GM12891 (cell line): ENCODE measurements at places on chromosomes 2 and 18.

DNA sequence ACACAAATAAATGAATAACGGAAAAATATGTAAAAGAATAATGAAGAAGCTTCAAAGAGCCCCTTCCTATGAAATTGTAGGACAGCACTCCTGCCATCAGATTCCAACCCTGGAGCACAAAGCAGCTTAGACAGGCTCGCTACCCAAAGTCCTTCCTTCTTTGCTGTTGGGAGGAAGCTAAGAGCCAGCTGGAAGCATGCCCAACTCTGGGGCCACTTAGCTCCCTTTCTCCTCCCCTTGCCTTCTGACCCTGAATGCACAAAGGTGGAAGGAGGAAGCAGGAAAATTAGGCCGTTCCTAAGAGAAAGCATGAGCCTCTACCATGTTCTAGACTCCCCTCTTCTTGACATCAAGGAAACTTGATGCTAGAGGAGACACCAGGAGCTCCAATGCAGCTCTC, 700.8 kb downstream of the RNF144A start:
- no peak for DNase-seq

DNA sequence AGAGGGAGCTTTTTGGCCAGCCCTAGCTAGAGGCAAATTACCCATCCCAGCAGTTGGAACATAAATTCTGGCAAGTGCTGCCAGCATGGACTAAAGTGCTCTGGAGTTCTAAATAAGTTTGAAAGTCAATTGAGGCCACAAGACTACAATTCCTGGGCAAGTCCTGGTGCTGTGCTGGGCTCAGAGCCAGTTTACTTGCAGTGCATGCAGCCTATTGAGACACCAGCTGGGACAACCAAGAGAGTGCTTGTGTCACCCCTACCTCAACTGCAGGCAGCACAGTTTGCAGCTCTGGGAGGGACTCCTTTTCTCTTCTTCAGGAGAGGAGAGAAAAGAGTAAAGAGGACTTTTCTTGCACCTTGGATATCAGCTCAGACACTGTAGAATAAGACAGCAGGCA, 277.2 kb upstream of the TMEFF2 start:
- DNase-seq = no peak

DNA sequence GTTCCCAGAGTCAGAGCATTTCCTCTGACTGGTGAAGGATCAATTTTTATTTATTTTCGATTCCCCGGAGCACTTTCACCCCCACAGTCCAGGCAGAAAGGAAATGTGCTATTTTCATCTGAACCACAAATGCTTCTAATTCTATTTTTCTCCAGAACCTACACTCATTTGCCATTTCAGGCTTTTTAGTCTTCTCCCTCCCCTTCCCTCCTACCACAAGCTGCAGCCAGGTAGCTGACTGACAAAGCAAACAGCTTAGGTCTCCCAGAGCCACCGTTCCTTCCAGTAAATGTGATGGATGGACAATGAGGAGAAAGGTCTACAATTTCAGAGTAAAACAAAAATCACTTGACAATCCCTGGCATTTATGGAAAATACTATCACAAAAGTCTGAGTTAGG, 76.9 kb downstream of the KLF7 start:
- no peak for DNase-seq

DNA sequence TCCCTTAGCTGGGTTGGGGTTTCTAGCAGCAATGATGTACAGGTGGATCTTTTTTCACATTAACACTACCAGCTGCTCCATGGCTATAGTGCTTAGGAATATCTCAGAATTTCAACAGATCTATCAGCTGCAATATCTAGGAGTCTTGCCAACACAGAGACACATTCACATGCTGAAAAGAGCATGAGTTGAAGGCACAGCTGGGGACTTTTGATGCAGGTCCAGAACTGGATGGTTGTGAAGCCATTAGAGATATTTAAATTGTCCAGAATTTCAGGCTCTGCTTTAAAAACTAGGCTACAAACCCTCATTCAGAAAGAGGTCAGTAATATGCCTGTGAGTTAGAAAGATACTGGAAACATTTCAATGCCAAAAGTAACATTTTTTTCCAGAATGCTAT, 122.2 kb upstream of the CCDC195 start:
- DNase-seq = no peak

GRCh38 chr2:18369760-18370159, 190.7 kb downstream of the RDH14 start:
- DNase-seq = no peak

GRCh38 chr2:2838548-2838845, 507.4 kb upstream of the MYT1L start:
- no peak for DNase-seq

DNA sequence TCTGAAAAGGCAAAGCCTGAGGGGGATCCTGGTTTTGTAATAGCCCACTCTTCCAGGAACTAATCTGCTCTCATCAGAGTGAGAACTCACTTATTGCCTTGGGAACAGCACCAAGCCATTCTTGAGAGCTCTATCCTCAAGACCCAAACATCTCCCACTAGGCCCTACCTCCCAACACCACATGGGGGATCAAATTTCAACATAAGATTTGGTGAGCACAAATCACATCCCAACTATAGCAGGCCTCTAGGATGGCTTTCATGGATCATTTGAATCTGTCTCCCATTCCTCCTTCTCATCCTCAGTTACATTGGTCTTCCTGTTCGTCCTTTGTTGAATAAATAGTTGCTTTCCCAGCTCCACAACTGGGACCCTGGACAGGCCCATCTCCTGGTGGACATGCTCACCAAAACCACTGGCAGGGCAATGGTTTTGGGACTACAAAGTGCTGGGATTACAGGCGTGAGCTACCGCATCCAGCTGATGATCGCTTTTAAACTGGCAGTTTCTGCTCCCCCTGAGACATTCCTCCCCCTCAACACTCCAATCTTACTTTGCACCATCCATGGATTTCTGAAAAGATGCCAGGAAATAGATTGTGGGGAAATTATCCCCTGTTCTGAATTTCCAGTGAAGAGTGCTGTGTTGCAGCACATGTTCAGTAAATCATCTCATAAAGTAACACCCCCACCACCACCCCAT, 42.6 kb downstream of the MCFD2 start:
- DNase-seq = no peak

DNA sequence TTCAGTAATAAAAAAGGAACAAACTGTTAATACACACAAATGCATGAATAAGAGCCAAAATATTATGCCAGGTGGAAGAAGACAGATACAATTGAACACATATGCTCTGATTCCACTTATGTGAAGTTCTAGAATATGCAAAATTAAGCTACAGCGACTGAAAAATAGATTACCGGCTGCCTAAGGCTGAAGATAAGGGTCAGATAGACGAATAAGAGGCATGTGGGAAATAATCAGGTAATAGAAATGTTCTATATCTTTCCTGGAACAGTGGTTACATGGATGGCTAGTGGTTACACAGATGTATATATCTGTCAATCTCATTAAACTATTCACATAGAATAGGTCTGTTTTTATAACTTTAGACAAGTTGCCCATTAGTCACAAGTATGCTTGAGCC, 51.9 kb upstream of the REG3G start:
- DNase-seq = no peak

DNA sequence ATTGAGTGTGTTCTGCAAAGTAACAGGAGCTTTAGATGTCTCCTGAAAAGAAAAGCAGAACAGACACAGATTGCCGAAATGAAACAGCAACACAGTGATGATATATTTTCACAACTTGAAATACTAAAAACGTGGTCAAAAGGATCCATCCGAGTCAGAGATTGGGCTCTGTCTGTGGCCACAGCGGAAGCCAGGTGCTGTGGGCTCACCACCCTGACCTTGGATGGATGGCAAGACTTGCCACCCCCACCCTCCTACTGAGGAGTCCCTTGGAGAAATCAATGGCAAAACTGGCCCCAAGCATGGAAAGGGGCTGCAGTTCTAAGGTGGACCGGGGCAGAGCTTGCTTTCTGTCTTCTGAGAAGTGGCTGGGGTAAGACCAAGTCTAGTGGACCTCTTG, 31.4 kb upstream of the ACKR3 start:
- DNase-seq = no peak

DNA sequence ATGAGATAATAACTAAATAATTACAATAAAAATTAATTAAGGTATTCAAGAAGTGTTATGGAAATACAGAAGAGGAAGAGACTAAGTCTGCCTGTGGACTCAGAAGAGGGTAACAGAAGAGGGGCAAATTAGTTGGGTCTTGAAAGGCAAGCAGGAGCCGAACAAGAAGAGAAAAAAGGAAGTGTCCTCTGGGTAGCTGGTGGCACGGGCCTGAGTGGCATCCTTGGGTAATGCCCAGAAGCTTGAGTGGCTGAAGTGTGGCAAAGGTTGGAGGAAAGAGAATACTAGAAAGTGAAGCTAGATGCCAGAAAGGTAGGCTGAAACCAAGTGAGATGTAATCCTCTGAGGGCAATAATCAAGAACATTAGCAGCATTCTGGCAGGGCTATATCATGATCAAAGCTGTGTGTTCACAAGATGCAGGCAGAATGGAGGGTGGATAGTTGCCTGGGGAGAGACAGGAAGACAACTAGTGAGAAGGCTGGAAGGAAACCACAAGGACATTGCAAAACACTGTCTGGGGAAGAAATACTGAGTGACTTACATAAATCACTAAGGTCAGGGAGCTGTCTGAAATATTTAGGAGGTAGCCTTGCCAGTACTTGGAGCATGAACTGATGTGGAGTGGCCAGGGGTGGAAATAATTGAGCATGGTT, 16.2 kb downstream of the DOCK10 start:
- DNase-seq = no peak

GRCh38 chr18:61995618-61996017, 102.8 kb upstream of the RNF152 start:
- DNase-seq = no peak

DNA sequence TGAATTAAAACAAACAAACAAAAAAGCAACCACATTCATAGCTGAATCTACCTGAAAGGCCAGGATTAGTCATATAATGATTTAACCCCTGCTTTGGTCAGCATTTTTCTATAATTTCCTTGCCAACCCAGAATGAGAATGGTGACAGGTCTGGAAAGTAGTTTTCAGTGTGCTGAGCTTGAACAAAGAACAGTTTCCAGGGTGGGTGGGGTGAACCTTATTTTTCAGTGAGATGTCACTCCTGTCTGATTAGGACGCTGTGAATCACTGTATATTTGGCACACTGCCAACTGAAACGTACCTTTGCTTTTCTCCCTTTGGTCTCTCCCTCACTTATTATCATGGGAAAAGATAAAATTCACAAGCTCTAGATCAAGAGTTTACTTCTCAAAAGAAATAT, 35.0 kb upstream of the DSC1 start:
- DNase-seq = no peak

DNA sequence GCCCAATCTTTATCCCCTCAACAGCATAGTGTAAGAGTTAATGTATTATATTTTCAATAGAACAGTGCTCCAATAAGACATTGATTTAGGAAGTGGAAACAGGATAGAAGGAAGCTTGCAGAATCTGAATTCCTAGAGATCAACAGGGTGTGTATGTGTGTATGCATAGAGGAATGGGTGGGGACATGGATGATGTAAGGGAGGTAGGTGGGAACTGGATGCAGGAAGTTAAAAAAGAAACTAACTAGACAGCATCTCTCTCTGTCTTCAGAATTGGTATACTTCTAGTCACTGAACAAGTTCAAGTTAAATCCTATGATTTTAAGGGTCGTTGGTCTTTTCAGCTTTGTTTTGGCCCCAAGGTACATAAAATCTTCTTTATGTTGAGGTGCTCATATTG, 196.6 kb downstream of the PMAIP1 start:
- no peak for DNase-seq

GRCh38 chr2:217623281-217623912, 379.4 kb downstream of the TNS1 start:
- no peak for DNase-seq

DNA sequence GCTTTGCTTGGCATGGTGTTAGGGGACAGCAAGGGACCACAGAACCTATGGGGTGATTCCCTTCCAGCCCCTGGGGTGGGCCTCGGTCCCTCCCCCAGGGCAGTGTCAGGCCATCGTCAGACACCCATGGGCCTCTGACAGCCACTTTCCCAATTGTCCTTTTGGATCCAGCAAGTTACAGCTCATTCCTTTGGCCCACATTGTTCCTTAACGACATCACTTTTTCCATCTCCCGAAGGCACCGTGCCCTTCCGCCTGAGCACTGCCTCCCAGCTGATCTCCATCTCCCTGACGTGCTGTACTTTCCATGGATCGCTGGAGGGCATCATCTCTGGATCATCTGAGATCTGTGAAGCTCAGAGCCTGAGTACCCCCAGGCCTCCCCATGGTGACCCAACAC, 10.4 kb upstream of the KCNK3 start:
- no peak for DNase-seq

DNA sequence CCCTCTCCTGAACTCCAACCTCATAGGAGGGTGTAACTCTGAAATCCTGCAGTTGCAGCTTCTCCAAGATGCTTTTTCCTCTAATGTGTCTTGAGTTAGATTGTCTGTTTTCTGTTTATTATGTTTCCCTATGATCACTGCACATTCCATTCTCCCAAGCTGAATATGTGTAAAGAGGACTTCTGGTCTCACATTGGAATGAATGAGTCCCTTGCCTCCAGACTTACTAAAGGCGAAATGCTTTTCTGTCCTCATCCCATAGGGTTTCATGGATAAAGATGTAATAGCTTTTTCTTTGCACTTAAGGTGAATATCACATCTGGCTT, 35.5 kb upstream of the CYP27A1 start:
- DNase-seq = no peak

GRCh38 chr2:206432193-206433082, 10.9 kb upstream of the ADAM23 start:
- no peak for DNase-seq

- DNase-seq = no peak
Observed at GRCh38 chr2:66370824-66371223, 64.1 kb upstream of the MEIS1 start.

DNA sequence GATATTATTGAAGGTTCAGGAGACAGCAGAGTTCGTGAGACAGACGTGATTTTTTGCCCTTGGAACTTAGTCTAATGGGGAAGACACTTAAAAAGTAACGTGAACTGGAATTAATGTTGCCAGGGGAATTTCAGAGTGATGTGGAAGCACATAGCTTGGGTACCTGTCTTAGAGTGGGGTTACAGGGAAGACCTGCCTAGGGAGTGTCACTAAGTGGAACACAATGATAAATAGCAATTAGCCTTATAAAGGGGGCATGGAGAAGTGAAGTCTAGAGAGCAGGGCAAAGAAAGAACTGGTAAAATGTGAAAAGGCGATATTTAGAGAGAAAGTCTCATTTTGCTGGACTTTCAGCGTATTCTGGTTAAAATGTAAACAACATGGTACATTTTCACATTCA, 306.0 kb upstream of the TCF4 start:
- no peak for DNase-seq

GRCh38 chr18:70453058-70453775, 164.4 kb downstream of the SOCS6 start:
- no peak for DNase-seq

GRCh38 chr2:8277921-8278571, 403.8 kb upstream of the ID2 start:
- no peak for DNase-seq

- DNase-seq = no peak
Observed at GRCh38 chr2:69572641-69573040, 70.9 kb downstream of the AAK1 start.

- DNase-seq = no peak
Observed at GRCh38 chr18:54261894-54262293, 7.4 kb upstream of the POLI start.
